Activated naive CD8-positive, alpha-beta T cell treated with anti-CD3 and anti-CD28 coated beads for 36 hours (primary cell): ENCODE measurements at places on chromosomes 5 and 9. TPM values are rescaled to one million over a fixed set of nuclear protein-coding genes. Genes with fewer than 3 reads are reported as not detected.

The DMRT3 gene
- not detected for total RNA-seq

The RORB gene
- 0.04 TPM for total RNA-seq

The RRAGA gene
- 54.2 TPM for total RNA-seq

The ALAD gene
- total RNA-seq = 12.9 TPM

The ABO gene
- total RNA-seq = not detected

DNA sequence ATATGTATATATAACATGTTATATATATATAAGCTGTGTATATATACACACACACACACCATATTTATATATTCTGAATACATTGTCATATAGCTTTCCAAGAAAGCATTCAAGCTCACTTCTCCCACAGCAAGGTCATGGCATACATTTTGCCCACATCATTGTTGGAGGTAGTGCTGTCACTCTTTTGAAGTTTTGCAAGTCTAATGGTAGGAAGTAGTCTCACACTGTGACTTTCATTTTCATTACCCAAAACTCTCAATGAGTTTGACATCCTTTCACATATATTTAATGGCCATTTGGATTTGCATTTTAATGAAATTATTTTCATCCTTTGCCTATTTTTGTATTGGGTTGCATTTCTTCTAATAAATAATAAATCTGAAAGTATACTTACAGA is 59.8 kb upstream of the COX7C start:
- DNase-seq = no peak

- no peak for DNase-seq
Observed at GRCh38 chr5:5572976-5573797, 150.7 kb downstream of the ICE1 start.

The BDP1 gene
- total RNA-seq = 28.1 TPM

The TLX3 gene
- total RNA-seq = not detected
